ENCODE measurements at places on chromosomes 1 and 21.

DNA sequence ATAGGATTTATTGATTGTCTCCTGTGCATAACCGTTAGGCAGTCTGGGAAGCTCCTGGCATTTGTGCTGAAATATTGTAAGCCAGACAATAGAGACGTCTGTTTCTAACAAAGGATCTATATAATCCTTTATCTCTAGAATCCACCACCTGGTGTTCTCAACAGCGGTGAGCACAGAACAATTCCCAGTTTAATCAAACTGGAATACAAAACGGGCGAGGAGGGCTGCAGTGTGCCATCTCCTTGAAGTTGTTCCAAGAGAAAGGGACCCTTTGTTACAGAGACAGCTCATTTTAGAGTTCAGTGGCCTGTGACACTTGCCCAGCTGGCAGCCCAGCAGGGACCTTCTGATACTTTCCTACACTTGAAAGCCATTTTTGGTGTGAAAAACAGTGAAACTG lies 162.8 kb upstream of the IVNS1ABP start:
- no peak for DNase-seq

DNA sequence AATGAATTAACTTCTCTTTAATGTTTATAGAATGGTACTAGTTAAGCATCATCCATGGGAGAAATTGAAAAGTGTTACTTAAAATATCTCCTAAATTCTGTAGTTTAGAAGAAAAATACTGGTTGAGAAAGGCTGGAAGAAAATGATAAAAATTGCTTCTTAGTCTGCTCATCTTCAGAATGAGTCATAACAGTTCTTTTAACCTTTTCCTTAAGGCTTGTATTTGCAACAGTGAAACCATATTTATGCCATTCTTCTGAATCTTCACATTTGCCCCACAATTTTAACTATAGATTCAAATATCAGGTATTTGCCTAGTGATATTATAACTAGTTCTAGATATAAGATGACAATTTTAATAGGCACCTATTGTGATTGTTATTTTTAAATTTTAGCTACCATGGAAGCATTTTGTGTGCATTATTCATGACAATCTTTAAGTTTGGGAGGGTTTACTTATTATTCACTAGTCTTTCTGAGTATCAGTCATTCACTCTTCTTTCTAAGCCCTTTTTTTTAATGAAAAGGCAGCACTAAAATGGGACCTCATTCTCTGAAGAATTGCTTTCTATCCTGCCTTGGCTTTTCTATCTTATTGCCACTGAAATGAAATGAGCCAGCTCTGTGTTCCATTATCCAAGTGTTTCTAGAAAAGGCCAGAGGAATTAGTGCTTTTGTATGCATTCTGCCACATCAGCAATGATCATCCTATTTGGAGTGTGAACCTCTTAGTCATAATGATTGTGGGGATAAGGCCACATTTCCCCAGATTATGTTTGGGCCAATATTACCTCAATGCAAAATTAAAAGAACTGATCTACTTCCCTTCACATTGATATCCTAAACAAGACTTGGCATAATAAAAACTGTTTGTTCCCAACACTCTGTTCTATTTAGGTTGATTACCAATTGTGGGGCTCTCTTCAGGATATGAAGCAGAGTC lies 58.4 kb downstream of the SAMSN1 start:
- DNase-seq, result no peak

- DNase-seq, result no peak
These were observed 133.4 kb upstream of the MAP1LC3C start for GRCh38 chr1:242132121-242132817.

DNA sequence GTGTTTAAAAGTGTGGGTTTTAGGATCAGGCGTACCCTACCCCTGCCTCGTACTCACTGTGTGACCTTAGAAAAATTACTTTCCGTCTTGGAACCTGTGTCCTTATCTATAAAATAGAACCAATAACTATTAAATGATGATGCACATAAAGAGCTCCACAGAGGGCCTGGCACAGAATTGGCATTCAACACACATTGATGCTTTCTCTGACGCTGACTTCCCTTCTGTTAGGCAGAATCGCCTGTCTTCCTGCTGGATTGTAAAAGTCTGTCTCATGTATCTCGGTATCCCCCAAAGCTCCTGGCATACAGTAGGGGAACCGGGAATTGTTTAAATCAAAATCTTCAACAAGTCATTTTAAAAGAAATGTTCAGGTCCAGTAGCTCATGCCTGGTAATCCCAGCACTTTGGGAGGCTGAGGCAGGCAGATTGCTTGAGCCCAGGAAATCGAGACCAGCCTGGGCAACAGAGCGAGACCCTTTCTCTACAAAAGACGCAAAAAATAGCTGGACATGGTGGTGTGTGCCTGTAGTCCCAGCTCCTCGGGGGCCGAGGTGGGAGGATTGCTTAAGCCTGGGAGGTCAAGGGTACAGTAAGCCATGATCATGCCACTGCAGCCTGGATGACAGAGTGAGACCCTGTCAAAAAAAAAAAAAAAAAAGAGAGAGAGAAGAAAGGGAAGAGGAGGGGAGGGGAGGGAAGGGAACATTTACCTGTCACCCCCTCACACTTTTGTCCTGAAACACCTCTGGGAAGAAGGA lies 41.3 kb upstream of the FHAD1 start:
- DNase-seq, result no peak

- no peak for DNase-seq
These were observed 697 bp upstream of the ZNF670 start for GRCh38 chr1:247079141-247079874.

- no peak for DNase-seq
These were observed 76.6 kb upstream of the GUCA2A start for GRCh38 chr1:42240966-42241755.

DNA sequence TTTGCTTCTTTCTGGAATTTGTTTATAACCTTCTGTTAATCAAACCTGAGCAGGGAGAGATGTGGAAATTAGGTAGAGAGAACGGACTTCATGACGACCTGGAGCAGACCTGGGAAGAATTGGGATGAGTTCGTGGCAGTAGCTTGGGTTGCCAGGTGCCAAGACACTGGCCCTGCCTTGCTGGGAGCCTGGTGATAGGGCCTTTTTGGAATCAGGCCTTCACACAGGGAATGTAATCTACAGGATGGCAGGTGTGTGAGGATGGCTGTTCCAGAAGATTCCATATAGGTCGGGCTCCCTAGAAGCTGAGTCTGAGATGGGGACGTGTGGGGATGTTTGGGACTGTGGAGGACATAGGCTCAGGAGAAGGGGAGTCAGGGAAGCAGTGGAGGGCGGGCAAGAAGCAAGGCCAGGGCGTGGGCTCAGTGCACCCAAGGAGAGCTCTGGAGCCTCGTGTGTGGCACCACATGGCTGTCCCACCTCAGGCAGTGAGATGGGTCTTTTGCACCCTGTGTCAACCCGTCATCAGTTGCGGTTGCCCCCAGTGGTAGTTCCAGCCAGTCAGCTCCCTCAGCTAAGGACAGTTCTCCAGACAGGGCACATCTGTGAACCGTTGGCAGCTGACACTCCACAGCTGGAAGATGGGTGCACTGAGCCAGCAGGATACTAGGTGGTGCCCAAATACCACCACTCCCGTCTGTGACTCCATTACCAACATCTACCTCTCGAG lies 395.9 kb downstream of the MATN1 start:
- DNase-seq, result peak; percentile 65

DNA sequence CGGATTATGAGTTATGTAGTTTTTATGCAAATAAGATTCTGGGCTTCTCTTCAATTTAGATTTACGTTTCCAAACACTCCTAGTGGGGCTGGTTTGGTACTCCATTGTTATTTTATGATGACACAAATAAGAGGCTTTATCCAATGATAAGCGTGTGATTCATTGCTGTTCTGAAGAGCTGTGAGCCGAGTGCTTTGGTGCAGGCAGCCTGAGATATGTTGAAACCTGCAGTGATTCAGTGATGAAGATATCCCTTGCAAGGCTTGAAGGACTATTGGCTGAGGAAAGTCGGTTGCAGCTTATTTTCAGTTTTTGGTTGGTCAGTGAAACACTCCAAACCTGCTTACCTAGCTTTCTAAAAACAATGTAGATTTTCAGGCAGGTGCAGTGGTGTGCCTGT lies 112.2 kb downstream of the RYR2 start:
- no peak for DNase-seq

DNA sequence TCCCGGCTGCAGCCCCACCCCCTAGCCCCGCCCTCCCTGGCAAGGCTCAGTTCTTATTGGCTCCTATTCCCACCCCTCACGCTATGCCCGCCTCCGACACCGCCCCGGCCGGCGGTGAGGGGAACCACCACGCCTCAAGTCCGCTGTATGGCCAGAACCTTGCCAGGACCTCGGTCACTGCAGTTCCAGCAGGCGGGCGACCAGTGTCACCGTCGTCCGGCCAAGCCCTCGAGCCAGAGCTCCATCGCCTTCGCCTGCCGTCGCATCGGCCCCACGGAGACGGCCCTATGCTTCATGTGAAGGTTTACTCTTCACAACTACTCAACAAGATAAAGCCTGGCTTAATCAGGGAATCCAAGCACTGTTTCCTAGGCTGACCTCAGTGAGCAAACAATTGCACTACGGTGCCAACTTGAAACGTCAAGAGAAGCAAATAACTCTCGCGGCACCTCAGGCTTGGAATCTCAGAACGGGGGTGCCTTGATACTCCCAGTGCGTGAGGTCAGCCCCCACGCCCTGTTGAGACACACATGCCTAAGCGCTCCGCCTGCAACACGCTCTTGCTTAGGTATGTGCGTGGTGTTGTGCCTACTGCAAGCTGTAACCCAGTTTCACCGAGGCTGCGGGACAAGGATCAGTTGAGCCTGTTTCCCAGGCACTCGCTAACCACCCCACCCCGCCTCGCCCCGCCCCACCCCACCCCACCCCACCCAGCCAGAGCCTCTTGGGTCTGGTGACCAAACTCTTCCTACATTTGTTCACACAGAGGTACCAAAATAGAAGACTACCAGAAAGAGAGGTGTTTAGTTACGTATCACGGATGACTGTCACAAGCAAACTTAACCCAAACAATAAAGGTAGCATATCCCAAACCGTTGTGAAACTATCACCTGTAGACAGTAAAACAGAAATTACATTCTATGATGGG lies 498 bp upstream of the DENND2C start:
- peak; percentile 97 for DNase-seq

- DNase-seq, result no peak
These were observed 119.0 kb downstream of the ROR1 start for GRCh38 chr1:63892632-63893395.

- no peak for DNase-seq
These were observed 22.1 kb downstream of the EIF2D start for GRCh38 chr1:206590025-206590758.

DNA sequence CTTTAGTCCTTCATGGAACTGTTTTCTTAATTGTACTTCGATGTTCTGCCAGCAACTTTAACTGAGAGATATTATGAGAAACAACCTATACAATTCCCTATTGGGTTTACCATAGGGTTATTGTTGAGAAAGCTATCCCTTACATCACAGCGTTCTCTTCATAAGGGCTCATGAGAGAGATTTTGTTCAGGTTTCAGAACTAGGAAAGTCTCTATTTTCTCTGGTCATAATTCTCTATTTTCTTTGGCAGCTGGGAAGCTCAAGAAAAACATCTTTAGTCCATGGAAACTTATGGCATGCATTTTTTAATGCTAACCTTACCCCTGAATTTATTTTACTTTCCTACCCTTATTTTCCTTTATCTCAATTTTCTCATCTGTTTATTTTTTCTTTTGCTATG lies 38.2 kb downstream of the NMNAT2 start:
- no peak for DNase-seq

GRCh38 chr1:208511242-208511860 lies 267.2 kb upstream of the PLXNA2 start:
- DNase-seq, result no peak

GRCh38 chr1:193479187-193479586 lies 292.8 kb upstream of the B3GALT2 start:
- DNase-seq, result no peak

- peak; percentile 55 for DNase-seq
These were observed 3.8 kb upstream of the INKA2 start for GRCh38 chr1:111742938-111743549.

DNA sequence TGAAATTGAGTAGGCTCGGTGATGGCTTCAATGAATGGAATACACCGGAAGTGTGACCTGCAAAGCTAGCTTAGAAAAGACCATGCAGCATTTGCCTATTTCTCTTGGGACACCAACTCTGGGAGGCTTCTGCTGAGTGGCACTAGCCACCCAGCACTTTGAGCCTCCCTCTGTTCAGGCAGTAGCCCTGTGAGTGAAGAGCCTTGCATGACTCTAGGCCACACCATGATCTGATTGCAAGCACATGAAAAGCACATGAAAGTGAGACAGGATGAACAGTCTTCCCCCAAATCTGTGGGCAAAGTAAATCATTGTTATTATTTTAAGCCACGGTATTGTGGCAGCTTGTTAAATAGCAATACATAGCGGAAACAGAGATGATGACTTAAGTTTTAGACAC lies 2.8 kb downstream of the CD48 start:
- DNase-seq, result no peak

DNA sequence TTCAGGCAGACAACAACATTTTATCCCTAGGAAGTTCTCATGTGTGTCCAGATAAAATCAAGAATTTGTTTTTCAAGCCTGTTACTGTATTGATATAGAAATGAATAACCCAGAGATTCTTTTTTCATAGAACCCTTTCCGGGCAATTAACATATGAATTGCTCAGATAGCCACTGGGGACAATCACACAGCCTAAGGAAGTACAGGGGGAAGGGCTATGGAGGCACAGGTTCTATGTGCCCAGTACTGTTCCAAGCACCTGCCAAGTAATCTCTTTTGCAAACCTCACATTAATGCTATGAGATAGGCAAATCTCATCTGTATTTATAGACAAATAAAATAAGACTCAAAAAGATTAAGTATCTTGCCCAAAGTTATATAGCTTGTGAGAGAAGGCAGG lies 84.9 kb downstream of the NTNG1 start:
- no peak for DNase-seq

DNA sequence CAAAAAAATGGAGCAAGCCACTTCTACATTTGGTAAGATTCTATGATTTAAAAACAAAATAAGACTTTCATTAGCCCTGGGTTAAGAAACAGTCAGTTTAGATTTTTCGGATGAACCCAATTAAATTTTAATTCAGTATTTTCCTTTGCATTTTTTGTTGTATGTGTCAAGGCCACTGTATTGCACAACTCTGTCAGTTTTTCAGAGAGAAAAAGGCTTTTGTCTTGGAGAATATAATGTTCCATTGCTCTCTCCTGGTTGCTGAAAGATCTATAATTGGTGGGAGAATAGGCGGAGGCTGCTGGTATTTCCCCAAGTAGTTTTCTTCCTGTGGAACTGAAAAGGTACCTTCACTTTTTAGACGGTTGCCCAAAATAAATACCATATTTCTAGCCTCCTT lies 84.6 kb downstream of the NEGR1 start:
- no peak for DNase-seq

DNA sequence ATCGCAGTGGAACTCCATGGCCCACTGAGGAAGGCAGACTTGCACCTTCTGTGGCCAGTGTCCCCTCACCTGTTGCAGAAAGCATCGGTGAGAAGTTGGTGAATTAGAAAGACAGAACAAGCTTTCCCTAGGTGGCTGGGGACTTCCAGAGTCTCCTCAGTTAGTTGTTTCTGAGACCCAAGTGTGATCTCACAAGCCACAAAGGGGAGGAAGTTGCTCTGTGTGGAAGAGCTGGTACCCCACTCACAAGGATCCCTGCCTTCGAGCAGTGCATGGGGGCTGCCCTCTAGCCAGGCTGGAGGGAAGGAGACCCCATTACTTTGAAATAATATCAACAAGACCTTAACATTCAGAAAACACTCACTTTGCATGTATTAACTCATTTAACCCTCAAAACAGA lies 2.1 kb downstream of the PRELP start:
- DNase-seq, result no peak

Data from mesenteric fat pad (tissue), 1 donor.